ENCODE measurements at places on chromosomes 13 and 19. TPM values are rescaled to one million over a fixed set of nuclear protein-coding genes. Genes with fewer than 3 reads are reported as not detected.

Gene TMEM272
- 0.30 TPM for total RNA-seq

Gene LRRC8E
- 0.44 TPM for total RNA-seq

Gene GTPBP3
- total RNA-seq: 10.8 TPM

Gene RFPL4A
- not detected for total RNA-seq

Gene ZFP28
- total RNA-seq: 6.0 TPM

Gene C1QTNF9B
- 2.1 TPM for total RNA-seq

Gene MIA
- not detected for total RNA-seq

Gene LGALS7B
- not detected for total RNA-seq

Gene PLIN3
- total RNA-seq: 26.7 TPM

Gene PDX1
- not detected for total RNA-seq

Gene RINL
- 3.7 TPM for total RNA-seq

Gene SHISA7
- not detected for total RNA-seq

Gene SLC10A2
- not detected for total RNA-seq

Gene FCHO1
- total RNA-seq: 0.71 TPM

Gene CGB8
- not detected for total RNA-seq

Gene GTF2F2
- 23.1 TPM for total RNA-seq

Gene JSRP1
- 0.36 TPM for total RNA-seq

Gene GRK1
- total RNA-seq: 0.85 TPM

Gene CYP4F2
- not detected for total RNA-seq

Gene PNMA8C
- total RNA-seq: not detected

Gene GPR183
- total RNA-seq: 1.7 TPM

Gene PABPC3
- total RNA-seq: 0.05 TPM

Gene ZNF665
- total RNA-seq: 1.6 TPM

Gene FLT3LG
- 3.1 TPM for total RNA-seq

Gene KLK12
- not detected for total RNA-seq

Gene LILRA6
- 1.2 TPM for total RNA-seq

Gene FCER2
- total RNA-seq: 0.30 TPM

Gene FAM216B
- 0.99 TPM for total RNA-seq

Gene CEACAM21
- 0.60 TPM for total RNA-seq

Gene METTL21C
- total RNA-seq: not detected

Gene ZNF709
- total RNA-seq: 1.1 TPM

Gene KLHL1
- total RNA-seq: not detected

Gene STOML3
- not detected for total RNA-seq

Gene CABP5
- not detected for total RNA-seq

All from left ventricle myocardium inferior (tissue), 1 donor.